ENCODE measurements at places on chromosomes 5 and 9.

DNA sequence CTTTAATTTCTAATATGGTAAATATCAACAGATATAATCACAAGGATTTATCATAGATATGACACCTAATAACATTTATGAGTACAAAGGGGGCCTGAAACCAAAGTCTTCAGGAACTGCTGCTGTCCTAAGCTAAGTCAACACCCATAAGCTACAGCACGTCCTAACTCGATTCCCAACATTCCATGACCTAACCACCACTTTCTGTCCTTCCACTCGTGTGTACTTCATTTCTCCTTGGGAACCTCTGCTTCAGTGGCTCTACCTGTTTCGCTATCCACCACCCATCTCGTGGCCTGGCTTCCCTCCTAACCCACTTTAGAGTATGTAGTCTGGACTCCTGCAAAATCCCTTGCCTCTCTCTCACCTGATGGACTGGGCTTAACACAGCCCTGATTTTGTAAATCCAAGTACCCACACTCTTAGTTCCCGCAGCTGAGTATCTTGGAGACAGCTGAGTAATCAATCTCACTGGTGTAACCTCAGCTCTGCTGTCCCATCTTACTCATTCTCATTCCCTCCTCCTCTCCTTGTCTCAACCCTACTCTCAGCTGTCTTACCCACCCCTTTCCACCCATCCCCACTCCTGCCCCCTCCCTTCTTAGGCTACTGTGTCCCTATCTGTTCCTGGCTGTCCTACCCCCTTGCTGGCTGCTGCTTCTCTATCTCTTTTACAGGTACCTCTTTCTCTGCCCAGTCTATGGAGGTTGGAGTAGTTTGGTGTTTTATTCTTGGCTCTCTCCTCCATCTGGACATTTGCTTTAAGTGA is 101.8 kb downstream of the MAST4 start:
- no peak for DNase-seq

DNA sequence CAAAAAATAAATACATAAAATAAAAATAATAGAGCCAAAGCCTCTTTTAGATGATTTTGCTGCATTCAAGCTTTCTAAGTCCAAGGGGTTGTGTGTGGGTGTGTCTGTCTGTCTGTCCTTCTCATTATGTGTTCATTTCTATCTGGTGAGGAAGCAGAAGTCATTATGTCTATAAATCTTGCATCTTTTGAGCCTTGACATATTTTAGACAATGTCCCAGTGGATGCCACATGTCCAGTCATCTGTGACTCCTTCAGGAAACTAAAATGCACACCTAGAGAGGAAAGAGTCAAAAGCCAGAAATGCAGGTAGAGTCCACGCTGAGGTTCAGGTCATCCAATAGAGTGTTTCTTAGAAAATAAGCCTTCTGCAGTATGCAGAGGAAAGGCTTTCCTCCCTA is 80.9 kb downstream of the GALNT10 start:
- DNase-seq: no peak

DNA sequence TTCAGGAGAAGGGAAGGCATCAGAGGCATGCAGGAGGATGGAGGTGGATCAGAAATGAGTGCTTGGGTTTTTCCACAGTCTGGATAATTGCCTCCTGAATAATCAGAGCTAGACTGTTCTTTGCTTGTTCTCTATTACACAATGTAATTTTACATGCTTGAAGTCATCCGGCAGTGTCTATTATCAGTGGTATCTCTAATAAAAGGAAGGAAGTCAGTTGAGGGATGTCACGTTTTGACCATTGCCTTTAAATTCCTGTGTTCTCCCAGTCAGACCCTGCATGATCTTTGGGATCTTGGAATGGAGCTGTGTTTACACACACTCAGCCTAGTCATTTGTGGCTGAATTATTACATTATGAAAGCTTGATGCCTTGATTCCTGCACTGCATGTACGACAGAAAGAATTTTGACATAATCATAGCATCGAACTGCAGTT is 91.0 kb downstream of the PDE8B start:
- DNase-seq: no peak

DNA sequence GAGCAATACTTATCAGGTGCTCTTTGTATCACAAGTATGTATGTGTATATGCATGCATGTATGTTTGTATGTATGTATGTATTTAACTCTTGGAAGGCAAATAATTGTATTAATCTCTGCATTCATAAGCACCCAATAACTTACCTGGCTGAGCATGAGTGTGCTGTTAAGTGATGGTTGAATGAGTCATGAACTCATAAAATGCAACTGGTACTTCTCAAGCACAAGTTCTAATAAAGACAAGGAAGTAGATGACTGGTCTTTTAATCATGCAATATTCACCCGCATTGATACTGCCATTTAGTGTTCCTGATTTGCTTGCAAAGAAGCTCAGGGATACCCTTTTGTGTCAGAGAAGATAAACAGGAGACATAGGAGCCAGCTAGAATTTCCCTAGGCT is 204.9 kb upstream of the TRPM3 start:
- no peak for DNase-seq

DNA sequence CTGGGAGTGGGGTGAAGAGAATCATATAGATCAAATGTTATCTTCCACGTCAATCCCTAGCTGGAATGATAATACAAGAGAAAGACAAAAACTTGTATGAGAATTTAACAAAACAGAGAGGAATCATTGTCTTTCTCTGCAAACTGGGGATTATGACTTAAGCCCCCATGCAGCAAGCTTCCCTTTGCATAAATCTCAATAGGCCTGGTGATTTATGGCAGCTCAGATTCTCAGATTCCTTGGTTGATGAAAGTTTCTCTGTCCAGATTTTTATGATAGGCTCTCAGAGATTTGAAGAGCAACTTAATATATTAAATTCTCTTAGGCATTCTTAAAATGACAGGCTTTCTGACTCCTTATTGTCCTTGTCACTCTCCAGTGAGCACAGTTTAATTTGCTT is 56.0 kb downstream of the RASGRF2 start:
- no peak for DNase-seq

DNA sequence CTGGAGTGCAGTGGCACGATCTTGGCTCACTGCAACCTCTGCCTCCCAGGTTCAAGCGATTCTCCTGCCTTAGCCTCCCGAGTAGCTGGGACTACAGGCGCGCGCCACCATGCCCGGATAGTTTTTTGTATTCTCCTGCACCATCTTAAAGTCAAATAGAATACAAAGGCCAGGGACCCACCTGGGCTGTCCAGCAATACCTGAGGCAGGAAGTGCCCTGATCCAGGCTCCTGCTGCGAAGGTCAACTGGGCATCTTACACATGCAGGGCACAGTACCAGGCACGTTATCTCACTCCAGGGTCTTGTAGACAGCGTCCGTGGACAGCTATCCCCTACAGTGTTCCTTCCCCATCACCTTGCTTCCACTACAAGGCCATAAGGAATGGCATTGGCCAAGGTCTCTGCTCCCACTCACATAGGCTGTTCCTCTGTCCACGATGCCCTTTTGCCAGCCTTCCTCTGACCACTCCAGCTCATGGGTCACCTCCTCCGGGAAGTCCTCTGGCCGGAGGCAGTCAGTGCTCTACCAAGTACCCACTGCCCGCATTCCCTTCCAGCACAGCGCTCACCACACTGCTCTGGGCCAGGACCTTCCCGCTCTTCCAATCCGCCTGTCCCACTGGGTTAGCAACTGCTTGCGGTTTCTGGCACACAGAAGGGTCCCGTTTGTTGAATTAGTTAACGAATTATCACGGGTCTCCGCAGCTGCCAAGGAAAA is 978 bp downstream of the P4HA2 start:
- no peak for DNase-seq
